ENCODE measurements at places on chromosomes 3 and 15.

- DNase-seq: no peak
Observed at GRCh38 chr15:66622591-66623022, 56.8 kb upstream of the LCTL start.

GRCh38 chr3:126475413-126476114 is at the start of gene ZXDC:
Gene ZXDC, minus strand, starts transcription at chr3:126475891. Its CDS starts 26 bp downstream, at chr3:126475865.
- DNase-seq: peak; percentile 24

DNA sequence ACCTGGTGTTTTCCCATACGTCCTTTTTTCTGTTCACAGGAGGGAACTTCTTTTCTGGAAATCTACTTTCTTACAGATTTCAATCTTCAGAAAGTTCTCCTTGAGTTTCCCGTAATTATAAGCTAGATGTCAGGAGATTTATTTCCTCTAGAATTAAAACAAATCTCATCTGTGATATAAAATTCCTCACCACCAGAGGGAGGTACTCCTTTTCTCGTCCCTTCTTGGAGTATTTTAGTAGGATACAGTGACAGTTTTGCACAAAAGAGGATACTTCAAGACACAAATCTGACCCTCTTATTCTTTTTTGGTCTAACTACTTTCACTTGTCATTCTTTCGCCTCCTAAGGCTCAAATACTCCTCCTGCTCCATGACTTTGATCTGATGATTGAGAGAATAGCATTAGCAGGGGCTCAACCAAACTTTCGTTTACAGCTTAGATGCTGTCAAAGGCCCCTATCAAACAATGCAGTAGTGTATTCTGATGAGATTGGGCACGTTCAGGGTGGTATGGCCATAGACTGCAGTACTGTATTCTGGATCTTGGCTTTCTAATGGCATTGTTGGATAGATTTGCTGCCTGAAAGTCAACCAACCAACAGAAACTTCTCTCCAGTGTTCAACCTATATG is 38.0 kb downstream of the TMEM41A start:
- no peak for DNase-seq

GRCh38 chr3:69322158-69322509 is 63.8 kb downstream of the FRMD4B start:
- no peak for DNase-seq

DNA sequence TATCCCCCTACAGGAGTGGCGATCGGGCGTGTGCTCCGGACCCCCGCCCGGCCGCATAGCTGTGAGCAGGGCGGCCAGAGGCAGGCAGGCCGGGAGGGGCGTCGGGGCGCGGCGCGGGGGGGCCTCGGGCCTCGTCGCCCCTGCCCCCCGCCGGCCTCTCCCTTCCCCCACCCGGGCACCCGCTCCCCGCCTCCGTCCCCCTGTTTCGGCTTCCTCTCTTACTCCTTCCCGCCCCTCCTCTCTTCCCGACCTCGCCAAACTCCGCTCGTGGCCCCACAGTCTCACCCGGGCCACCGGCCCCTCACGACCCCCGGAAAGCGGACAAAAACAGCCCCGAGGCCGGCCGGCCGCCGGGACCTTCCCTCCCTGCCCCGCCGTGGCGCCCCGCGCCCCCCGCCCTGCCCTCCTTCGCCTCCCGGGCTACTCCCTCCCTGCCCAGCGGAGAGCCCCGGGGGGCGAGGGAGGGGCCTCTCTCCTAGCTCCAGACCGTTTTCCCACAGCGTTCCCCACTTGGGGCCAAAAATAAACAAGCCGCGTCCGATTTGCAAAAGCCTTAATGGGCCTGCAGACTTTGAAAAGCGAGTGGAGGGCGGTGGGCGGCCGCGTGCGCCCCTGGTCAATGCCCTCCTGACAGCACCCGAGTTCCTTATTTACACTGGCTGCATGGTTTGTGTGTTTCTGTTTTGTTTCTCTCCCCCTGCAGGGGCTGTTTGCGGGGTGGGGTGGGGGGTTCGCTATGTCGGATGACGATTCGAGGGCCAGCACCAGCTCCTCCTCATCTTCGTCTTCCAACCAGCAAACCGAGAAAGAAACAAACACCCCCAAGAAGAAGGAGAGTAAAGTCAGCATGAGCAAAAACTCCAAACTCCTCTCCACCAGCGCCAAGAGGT is 1.0 kb downstream of the UBE2E1 start:
- no peak for DNase-seq

- no peak for DNase-seq
Observed at GRCh38 chr3:194586836-194587235, 46.4 kb downstream of the TMEM44 start.

GRCh38 chr3:33751336-33751735 is 33.3 kb upstream of the CLASP2 start:
- DNase-seq: no peak

DNA sequence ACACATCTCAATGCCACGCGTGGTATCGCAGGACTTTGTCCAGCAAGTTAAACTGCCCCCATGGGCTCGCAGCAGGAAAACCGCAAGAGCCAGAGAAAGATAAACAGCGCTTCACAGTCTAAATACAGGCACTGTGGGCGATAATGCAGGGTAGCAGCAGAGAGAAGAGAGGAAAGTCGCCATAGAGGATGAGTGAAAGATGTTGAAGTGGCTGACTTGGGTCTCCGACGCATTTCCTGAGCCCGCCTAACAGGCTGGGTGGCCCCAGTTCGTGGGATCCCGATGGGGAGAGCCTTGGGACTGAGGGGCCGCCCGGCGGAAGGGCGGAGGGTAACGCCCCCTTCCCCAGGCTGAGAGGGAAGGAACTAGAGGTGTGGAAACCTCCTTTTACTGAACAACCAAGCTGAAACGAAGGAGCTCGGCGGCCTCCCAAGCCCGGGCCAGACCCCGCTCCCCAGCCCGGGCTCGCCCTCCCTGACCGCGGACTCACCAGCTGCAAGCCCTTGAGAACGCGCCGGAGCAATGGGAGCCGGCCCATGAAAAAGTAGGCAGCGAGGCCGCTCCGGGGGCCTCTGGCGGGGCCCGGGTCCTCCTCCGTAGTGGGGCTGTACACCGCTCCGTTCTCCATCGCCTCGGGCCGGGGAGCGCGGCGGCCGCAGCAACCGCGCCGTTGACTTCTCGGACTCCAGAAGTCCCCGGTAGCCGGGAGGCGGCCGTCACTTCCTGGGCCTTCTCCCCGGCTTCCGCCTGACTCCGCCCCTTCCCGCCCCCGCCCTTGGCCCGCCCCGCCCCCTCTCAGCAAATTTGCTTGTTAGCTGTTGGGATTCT is at the start of gene CMTM6:
TSS of gene CMTM6 (minus strand) at position 735 of the 828 bp plus-strand sequence. CDS start at position 628, 107 bp downstream.
- peak; percentile 21 for DNase-seq

DNA sequence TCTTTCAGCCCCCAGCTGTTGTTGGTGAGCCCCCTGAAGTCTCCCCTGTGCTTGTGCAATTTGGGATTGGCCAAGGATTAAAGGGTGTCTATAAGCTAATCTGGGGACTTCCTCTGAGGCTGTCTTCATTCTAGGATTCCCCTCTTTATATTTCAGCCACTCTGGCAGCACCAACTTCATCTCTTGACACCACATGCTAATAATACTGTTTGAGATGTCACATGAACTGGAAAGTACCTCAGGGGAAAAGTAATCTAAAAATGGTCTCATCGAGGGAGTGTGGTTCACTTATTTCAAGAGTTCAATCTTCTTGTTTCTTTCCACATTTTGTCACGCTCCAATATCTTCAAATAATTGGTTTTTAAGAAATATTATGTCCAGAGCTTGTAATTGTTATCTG is 279.2 kb upstream of the TMC3 start:
- DNase-seq: no peak

- no peak for DNase-seq
Observed at GRCh38 chr15:80659375-80659774, 35.7 kb upstream of the ABHD17C start.

DNA sequence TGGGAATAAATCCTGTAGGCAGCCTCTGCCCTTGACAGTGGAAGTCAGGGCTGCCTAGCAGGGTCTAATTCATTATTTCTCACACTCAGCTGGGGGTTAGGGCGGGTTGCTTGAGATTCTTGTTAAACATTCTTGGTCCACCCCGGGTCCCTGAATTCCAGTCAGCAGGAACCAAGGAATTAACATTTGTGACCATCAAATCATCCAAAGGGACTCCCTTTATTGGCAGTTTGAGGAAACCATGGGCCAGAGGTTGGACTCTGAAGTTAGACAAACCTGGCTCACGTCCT is 122.8 kb downstream of the EEFSEC start:
- no peak for DNase-seq

DNA sequence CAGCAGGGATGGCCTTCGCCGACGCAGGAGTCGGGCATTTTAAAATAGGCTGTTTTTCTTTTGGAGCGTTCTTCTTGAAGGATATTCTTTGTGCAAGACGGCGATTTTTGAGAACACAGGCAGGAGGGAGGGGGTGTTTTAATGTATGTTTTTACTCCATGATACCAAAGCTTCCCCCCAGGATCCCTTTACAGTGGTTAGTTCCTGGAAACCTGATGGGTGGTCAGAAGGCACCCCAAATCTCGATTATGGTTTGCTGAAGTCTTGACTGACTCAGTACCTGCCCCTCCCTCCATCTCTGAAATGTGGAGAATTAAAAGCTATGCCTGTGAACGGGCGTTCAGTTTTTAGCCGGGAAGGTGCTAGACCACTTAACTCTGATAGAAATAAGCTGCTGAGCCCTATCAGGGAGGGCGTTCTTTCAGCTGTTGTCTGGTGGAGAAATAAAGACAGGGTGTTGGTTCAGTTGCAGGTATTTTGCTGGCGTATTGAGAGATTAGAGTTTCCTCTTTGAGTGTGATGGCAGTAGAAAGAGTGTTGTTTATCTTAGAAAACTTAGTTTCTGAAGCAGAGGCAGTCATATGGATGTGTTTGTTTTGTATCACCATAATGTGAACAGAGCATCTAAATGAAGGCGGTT is 3.4 kb downstream of the IGF1R start:
- no peak for DNase-seq

DNA sequence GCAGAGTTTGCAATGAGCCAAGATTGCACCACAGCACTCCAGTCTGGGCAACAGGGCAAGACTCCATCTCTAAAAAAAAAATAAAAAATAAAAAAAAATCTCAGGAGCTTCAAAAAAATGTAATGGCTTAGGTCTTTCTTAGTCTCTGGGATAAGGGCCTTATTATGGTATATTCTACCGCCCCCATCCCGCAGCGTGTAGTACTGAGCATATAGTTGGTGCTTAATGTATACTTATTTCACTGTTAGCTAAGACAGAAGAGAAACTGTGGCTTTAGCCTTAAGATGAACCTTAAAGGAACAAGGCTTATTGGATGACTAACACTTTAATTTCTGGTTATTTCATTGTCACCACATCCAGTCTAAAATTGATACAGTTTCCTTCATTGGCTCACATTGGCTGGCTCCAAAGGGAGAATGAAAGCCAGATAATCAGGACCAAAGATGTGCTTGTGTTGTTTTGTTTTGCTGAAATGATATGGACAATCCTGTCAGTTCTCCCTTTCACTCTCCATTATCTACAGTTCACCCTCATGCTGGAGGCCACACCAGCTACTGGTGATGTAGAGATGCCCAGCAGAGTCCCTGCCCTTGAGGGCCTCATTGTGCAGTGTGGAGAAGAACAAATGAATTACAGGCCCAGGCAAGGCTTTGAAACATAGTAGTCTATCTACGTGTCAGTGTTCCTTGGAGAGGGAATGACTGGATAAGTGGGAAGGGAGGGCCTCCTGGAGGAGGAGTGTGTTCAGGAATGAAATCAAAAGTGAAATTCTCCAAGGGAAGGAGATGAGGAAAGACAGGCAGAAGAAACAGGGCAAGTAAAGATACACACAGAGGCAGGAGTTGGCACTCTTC is 17.4 kb upstream of the RAF1 start:
- no peak for DNase-seq

DNA sequence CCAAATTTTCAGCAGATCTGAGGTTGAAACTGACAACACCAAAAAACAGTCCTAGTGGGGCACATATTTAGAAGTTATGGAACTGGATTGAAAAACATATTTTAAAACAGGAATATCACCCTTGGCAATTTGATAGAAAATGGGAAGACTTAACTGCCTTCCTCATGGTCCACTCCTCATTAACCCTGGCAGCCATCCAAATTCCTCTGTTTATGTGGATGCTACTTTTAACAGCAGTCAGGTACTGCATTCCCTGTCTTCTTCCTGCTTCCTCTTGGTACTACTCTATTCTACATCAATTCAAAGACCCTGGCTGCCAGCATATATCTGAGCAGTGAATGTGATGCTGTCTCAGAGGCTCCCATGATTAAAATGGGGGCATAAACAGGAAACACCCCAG is 54.3 kb downstream of the PDE8A start:
- no peak for DNase-seq

DNA sequence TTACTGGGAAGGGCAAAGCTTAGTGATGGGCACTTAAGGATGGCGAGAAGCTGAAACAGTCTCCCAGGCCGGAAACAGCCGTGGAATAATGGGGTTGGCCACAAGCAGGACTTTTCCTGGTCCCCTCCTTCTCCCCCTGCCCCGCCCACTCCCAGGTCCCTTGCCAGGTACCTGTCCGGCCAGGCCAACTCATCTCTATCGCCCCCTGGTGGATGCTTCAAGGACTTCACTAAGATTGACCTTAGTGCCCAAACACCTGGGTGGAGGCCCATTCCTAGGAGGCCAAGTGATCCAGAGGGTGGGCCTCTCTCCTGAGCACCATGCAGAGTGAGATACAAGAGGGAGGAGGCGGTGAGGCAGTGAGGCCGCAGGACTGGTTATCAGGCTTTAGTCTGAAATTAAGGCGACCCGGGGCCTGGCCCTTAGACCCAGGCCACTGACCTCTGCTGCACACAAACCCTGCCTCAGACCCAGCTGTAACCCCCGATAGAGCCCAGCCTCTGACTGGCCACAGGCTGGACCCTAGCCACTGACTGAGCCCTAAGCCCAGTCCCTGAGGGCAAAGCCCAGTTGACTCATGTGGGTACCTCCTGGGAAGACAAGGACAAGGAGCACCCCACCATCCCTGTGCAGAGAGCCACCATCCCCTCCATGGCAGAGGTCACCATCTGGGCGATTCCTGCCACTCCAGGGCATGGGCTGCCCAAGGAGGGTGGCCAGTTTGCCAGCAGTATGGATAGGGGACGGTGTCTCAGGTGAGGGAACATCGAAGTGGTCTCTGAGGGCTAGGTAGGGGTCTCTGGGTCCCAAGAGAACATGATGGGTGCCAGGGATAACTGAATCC is 37.6 kb downstream of the VIPR1 start:
- DNase-seq: no peak

DNA sequence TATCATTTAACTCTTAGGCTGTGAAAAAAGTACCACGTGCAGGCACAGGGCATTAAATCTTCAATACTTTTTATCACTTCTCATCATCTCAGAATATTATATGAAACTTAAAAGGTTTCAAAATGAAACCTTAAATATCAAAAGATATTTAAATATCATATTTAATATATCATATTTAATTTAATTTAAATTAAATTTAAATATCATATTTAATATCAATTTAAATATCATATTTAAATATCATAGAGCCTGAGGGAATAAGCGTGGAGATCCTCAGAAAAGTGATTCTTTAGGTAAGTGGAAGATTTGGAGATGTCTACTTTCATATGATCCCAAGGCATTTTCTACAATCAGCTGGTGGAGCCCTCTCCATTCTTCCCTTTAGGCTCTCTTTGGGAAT is 716.6 kb downstream of the OTOL1 start:
- DNase-seq: no peak

DNA sequence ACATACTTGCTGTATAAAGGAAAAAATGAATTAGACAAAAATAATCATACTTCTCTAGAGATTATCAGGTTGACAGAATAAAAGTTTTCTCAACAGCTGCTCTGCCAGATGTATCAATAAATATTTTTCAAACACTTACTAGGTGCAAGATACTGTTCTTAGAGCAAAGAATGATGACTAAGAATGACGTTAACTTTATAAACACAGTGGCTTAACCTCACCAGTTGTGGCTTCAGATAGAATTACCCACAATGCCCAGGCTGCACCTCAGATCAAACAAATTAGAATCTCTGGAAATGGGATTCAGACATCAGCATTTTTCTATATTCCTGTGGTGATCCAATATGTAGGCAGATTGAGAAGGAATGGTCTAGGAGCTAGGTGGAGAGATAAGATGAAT is 422.4 kb upstream of the ATP11B start:
- no peak for DNase-seq
